ENCODE measurements at places on chromosomes 4 and X.

GRCh38 chrX:87517571-87518141, at the start of gene KLHL4:
KLHL4 (plus strand) TSS chrX:87517802; CDS start chrX:87517894, 92 bp downstream.
- no peak for DNase-seq

DNA sequence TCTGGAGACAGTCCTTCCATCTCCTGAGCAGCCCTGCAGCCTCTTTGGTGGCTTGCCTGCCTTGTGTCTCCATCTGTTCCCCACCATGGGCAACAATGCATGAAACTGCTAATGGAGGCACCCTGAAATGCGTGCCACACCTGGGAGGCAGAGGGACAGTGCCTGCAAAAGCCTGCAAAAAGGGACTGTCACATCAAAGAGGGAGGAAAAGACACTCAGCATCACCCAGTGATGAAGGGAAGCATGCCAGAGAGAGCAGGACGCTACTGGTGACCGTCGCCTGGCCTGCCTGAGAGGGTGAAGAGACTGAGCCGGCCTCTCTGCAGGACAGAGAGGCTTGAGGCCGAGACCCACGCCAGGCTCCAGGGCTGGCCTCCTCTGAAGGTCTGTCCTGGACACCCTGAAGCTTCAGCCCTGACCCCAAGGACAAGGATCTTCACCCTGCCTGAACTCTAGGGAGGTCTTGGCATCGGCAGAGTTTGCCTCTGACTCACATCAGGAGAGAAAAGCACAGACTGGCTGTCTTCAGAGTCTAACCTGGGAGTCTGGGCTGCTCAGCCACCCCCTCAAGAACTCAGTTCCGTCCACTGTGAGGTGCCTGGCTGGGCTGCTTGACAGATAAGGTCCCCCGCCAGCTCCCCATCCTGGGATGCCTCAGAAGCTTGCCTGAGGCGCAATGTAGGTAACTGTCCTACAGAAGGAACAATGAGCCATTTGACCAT, 8.1 kb downstream of the ACSL1 start:
- no peak for DNase-seq

DNA sequence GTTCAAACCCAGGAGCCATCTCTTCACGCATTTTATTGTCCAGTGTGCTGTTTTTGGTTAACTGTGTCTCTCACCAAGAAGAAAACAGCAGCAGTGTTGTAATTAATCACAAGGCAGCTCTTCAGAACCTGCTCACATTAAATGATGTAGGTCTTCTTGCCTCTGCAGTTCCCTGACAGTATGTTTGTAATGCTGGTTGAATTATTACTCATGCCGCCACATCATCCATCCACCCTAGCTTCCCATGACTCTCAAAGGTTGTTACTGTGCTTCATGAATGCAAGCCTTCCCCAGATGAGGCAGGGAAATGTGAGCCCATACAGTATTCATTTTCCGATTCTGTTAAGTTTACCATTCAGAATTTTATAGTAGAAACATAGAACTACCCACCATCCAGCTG, 17.4 kb downstream of the TLR10 start:
- no peak for DNase-seq

DNA sequence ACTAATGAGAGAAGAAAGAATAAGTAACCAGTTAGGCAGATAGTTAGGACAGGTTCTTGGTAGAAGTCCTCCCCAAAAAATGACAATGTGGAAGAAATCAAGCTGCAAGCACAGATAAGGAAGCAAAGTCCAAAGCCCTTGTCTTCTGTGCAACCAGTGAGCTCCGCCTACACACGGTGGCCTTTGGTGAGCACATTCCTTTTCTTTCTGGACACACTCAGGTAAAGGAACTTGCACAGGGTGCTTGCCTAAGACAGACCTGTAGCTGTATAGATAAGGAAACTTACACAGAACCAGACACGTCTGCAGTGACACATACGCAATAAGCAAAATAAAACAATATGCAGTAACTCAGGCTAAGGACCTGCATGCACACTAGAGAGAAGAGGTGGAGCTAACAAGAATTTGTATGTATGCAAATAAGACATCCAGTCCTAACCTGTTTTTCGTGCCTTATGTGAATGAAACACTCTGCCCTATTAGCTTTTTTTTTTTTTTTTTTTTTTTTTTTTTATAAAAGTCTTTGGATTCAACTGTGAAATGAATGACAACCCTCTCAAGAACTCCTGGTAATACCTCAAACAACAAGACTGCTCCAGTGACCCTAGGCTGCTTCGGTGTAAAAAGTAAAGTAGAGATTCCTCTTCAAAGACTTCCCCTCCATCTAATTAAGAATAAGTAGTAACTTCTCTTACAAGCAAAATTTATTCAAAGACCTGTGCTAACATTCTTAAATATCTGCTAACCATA, 48.8 kb downstream of the UGT2B10 start:
- no peak for DNase-seq

GRCh38 chrX:37545066-37545465, 26.4 kb upstream of the LANCL3 start:
- DNase-seq, result no peak

DNA sequence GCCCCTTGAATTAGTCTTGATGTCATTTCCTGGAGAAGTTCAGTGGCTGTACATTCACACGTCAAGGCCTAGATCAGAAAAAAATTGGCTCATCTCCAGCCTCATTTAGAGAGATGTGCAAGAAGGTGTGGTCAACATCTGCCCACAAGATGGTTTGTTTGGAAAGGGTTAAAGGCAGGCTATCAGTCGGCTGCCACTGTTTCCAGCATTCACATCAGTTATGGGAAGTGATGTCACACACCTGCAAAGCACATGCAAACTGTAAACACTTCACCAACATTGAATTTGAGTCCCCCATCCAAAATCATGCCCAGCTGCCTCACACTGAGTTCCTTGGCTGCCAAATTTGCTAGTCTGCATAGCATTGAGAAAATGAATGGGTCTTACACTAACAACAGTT, 498.3 kb upstream of the INTU start:
- no peak for DNase-seq

DNA sequence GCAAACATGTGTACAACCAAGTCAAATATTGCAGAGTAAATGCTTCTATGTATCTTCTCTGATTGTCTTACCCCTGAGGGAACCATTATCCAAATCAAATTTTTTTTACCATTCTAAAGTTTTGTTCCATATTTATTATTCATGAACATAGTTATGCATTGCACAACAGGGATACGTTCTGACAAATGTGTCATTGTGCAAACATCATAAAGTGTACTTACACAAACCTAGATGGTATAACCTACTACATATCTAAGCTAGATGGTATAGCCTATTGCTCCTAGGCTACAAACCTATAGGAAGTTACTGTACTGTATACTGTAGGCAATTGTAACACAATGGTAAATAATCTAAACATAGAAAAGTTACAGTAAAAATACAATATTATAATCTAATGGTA, 23.4 kb downstream of the BEX3 start:
- no peak for DNase-seq

Measured in esophagus squamous epithelium (tissue), 5 donors.